EH (cell line): ENCODE measurements at places on chromosomes 12 and 14.
A peak's percentile ranks its signal among the peaks of the same experiment; 100 is the strongest.

DNA sequence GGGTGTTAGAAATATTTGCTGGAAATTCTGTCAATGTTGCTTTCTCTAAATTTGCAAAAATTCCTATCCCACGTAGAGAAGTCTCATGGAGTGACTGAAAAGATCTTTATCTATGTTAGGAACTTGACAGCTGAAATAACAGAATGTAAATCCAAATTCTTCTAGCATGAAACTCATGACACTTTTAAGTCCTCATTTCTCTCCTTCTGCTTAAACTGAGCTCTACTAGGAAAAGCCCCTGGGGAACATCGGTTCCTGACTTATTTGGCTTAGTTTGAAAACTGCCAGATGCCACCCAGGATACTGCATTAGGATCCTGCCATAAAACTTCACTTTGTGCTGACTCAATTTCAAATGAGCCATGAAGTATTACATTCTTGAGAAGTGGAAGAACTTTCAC lies 426.0 kb downstream of the GALC start:
- DNase-seq: no peak

DNA sequence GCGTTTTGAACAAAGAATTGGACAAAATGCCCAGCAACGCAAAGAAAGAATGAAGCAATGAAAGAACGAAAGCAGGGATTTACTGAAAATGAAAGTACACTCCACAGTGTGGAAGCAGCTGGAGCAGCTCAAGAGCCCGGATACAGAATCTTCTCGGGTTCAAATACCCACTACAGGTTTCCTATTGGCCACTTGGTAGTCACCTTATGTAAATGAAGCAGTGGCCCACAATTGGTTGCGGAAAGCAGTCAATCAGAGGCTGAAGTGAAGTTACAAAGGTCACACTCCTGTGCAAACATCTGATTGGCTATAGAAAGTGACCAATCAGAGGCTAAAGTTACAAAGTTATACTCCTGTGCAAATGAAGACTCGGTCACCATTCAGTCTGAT lies 15.0 kb upstream of the PPP1R13B start:
- no peak for DNase-seq

GRCh38 chr14:103949131-103949790 lies 6.9 kb upstream of the RD3L start:
- no peak for DNase-seq

- no peak for DNase-seq
Measured at GRCh38 chr14:76462330-76462729, 86.4 kb downstream of the ESRRB start.

GRCh38 chr12:76450690-76451089 lies 102.5 kb upstream of the BBS10 start:
- DNase-seq: peak; percentile 70

GRCh38 chr12:10170216-10170615 lies 1.7 kb downstream of the OLR1 start:
- peak; percentile 82 for DNase-seq

GRCh38 chr12:84763107-84763506 lies 149.5 kb downstream of the SLC6A15 start:
- peak; percentile 85 for DNase-seq

GRCh38 chr12:31231611-31232360 lies 94.2 kb downstream of the SINHCAF start:
- DNase-seq: no peak

GRCh38 chr12:62113366-62114011 lies 146.7 kb upstream of the USP15 start:
- DNase-seq: no peak

GRCh38 chr14:92515546-92516343 lies 2.2 kb downstream of the RIN3 start:
- DNase-seq: no peak

DNA sequence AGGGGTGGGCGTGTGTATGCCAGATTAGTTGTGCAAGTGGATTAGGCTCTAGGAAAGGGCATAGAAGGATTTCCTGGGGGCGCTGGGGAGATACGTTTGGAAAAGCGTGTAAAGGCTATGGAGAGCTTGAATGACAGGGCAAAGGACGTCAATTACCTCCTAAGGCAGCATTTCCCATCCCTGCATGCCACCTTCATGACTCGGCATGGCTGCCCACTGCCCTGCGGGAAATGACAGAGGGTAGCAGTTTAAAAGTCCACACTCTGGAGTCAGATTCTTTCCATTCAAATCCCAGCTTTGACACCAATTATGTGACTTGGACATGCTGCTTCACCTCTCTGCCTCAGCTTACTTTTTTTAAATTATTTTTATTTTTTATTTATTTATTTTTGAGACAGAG lies 14.8 kb upstream of the TMEM229B start:
- DNase-seq: no peak

DNA sequence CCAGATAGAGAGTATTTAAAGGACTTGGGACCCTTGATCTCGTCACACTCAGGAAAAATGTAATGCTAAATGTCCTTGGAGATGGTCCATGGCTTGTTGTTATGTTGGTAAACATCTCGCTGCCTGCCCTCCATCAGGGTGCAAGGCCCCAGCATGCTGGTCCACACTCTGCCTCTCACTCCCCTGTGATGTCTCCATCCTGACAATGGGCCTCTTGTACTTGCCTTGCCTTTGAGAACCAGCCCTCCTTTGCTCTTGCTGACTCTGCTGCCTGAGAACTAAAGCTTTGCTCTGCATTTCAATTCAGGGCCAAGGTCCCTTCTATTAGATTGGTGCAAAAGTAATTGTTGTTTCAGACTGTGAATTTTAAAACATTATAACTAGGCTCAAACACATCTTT lies 131.0 kb upstream of the LMNTD1 start:
- no peak for DNase-seq

DNA sequence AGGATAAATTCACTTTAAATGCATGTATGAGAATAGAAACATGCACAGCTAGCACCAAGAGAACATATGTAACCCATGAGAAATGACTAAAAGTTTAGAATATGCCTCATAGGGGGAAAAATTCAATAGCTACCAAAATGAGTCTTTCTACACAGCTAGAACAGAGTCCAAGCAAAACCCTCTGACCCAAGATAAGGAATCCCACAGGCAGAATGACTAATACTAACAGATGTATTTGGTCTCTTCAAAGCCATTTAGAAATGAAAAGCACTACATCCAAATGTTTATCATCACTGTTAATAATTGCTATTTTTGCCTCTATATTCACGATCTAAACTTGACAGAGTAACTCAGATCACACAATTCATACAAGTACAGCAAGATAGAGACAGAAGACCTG lies 44.0 kb downstream of the KICS2 start:
- DNase-seq: peak; percentile 88

- DNase-seq: peak; percentile 85
Measured at GRCh38 chr12:90978117-90978770, 23.3 kb upstream of the CCER1 start.

- DNase-seq: no peak
Measured at GRCh38 chr14:28303248-28303647, 463.3 kb upstream of the FOXG1 start.

DNA sequence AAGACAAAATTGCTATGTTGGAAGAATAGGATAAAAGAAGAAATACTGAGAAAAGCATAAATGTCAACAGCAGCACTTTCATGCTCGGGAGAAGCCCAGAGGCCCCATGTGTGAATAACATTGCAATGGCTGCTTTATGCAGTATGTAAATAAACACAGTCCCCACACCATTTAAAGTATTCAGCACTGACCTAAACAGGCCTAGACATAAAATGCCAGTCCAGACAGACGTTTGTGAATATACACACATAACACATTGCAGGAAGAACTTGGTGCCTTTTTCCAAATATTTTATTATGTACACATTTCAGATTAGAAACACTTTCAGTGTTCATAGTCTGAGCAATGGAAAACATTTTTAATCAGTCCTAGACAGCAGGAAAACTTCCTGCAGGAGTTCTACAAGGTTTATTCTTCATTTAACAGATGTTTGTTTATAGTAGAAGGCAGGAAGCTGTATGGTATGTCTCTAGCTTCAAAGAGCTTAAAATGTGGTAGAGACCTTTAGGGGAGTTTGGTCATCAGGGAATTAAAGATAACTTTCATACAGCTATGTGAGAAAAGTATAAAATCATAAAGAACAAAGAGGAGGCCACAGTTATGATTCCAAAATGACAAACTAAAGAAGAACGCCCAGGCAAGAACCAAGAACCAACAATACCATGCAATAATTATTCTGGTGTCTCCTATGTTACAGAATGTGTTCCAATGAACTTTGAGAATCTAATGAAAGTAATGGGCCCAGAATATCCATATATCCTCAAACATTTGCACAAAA lies 30.6 kb upstream of the SLC38A2 start:
- peak; percentile 73 for DNase-seq

GRCh38 chr12:39804898-39805297 lies 185.3 kb upstream of the ABCD2 start:
- DNase-seq: no peak

DNA sequence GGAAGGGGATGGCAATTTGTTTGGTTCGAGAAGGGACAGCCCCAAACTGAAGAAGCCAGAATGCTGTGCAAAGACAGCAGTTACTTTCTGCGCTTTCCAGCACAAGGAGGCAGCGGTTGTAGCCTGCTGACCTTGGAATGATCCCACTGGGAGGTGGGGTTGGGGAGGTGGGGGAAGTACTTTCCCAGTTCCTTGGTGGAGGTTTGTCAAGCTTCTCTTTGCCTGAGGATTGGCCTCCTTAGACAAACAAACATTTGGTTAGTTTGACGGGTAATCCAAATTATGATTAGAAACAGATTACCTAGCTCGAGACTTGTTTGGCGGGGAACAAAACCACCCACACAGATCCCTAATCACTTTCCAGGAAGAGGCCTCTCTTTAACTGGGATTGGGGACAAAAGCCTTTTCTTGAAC lies 79.1 kb upstream of the EGLN3 start:
- peak; percentile 2 for DNase-seq

GRCh38 chr14:76486251-76486743 lies 110.4 kb downstream of the ESRRB start:
- no peak for DNase-seq

- DNase-seq: no peak
Measured at GRCh38 chr12:127970491-127970890, 296.5 kb upstream of the TMEM132C start.

DNA sequence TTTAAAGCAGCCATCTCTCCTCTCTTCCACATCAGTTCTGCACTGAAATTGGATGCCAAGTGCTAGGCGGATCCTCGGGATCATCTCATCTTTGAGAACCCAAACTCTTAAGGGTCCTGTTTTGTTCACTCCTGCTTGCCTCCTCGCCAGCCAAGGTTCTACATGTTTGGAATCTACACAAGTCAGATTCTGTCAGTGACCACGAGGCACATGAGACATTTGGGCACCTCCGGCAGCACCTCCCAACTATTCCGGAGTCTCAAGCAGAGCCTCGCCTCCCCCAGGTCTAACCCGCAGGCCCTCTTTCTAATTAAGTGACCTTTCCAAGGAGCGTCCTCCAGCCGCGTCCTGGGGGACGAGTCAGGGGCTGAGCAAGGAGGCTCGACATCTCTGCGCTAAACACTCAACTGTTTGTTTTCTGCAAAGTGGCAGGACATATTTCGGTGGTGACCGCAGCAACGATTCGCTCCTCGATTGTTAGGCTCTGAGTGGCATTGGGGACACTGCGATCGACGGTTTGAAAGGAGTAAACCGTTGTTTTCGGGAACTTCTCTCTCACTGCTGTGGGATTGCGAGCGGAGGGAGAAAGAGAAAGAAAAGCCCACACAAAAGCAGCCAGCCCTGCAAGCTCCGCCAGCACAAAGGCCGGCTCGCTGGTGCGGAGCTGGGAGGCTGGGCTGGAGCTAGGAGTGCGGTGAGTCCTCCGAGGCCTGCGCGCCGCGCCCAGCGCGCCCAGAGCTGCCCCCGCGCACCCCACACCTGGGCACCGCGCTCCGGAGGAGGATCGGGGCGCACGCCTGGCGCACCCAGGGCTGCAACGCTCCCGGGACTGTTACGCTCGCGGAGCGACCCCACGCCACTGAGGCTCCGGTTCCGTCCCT lies 640 bp downstream of the ARMH4 start:
- DNase-seq: peak; percentile 39

GRCh38 chr12:70543444-70543843 lies 93.8 kb downstream of the PTPRB start:
- DNase-seq: peak; percentile 96

DNA sequence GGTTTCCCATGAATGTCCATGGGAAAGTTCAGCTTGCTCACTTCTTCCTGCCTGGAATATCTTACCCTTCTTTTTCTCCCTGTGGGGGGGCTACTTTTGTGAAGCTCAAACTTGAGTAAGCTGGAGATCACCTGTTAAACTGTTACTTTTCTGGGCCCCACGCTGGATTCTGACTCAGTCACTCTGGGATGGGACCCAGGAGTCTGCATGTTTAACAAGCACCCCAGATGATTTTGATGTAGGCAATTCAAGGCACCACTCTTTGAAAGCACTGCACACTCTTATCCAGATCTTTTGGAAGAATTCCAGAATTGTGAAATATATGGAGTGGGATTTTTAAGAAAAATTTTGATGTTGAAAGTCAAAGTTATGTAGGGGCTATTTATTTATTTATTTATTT lies 46.3 kb upstream of the IGF1 start:
- DNase-seq: peak; percentile 55

DNA sequence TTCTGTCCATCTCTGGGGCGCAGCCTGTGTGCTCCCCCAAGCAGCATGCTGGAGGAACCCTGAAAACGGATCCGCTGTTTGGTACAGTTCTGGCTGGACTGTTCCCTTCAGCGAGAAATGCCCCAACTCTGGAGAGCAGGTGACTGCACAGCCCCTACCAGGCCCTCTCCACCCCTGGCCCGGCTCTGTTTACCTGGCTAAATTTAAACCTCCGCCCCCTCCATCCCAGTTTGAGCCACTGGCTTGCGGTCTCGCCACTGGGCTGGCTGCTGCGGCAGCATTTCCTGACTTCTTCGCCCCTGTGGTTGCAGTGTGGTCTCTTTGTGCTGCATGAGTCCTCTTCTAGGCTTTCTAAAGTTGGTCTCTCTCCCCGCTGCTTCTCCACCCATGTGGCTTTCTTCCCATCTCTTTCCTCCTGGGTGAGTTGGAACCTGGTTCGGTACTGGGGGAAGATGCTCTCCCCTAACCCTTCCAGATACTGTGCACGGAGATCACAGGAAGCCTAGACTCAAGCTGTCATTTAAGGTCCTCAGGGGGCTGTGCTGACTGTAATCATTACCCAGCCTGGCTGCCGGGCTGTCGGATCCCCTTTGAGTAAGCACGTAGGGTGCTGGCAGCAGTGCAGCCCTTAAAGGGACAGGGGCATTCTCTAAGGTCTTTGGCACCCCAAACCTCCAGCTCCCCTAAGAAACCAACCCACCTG lies 60.6 kb downstream of the FBXL14 start:
- DNase-seq: peak; percentile 52
